ENCODE measurements at places on chromosomes 4 and X. TPM values are rescaled to one million over a fixed set of nuclear protein-coding genes. Genes with fewer than 3 reads are reported as not detected.

Gene RAI2
- total RNA-seq = 5.6 TPM

Gene NLGN3
- 29.1 TPM for total RNA-seq

Gene SOWAHD
- 0.31 TPM for total RNA-seq

Gene DCAF12L2
- total RNA-seq = 7.8 TPM

Gene DUX4
- total RNA-seq = not detected

Gene MAGEA10
- not detected for total RNA-seq

Gene TRIM2
- total RNA-seq = 900 TPM

Gene DTHD1
- 0.94 TPM for total RNA-seq

Gene DNAAF6
- not detected for total RNA-seq

Gene MAGEA2B
- not detected for total RNA-seq

Gene TMPRSS11F
- total RNA-seq = not detected

Data from parietal lobe (tissue), 2 donors.